ENCODE measurements at places on chromosomes 4 and X.

GRCh38 chrX:140391313-140391712 is 113.6 kb downstream of the SOX3 start:
- no peak for DNase-seq

DNA sequence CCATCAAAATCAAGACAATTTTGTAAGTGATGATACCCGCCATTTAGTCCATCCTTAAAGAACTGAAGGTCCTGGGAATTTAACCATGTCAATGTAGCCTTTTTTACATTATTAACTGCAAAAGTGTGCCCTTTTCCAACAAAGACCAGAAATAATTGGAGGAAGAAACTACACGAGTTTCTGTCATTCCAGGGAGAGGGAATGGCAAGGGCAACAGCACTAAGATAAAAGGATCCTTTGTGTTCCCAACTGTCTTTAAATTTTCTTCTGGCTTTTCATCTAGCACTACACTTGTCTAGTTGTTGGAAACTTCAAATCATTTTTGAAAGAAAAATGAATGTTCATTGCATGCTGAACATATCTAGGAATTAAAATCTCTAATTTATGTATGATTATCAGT is 286.2 kb downstream of the GALNTL6 start:
- DNase-seq: no peak

DNA sequence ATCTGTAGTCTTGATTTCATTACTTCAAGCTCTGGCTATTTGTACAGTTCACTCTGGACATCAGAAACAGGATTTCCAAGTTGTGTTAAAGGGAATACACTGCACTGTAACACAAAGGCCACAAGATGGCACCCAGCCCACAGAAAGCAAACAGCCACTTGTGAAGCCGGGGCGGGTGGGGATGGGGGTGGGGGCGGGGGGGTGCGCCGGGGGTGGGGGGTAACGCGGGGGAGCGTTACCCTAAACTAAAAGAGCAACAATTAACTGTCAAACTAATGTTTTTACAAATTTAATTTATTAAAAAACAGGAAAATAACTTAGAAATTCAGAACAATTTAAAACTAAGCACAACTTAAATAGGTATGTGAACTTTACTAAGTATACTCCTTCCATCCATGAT is 27.3 kb downstream of the PRDX4 start:
- DNase-seq: peak; percentile 76

- DNase-seq: peak; percentile 59
Measured at GRCh38 chrX:129721870-129722269, 16.9 kb upstream of the XPNPEP2 start.

DNA sequence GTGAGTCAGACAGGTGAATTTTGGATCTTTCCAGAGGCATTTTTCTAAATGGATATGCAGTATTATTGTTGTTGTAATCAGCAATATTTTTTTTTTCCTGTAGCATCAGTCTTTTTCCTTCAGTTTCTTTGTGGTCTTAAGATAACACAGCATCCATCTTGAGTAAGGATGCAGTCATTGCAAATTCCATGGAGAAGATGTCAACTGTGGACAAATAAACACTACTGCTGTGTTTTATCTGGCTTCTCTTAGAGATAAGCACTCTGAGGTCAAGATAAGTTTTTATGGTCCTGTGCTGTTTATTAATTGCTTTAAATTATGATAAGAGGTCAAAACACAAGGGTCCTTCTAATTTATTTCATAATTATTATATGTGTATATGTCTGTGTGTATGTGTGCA is 1255.7 kb downstream of the ADGRL3 start:
- no peak for DNase-seq

DNA sequence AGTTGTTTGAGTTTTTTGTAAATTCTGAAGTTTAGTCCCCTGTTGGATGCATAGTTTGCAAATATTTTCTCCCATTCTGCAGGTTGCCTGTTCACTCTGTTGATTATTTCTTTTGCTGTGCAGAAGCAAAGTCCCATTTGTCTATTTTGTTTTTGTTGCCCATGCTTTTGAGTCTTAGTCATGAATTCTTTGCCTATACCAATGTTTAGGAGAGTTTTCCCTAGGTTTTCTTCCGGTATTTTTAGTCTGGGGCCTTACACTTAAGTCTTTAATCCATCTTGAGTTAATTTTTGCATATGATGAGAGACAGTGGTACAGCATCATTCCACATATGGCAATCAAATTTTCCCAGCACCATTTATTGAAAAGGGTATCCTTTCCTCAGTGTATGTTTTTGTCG is 405.8 kb upstream of the RPS6KA3 start:
- DNase-seq: no peak

DNA sequence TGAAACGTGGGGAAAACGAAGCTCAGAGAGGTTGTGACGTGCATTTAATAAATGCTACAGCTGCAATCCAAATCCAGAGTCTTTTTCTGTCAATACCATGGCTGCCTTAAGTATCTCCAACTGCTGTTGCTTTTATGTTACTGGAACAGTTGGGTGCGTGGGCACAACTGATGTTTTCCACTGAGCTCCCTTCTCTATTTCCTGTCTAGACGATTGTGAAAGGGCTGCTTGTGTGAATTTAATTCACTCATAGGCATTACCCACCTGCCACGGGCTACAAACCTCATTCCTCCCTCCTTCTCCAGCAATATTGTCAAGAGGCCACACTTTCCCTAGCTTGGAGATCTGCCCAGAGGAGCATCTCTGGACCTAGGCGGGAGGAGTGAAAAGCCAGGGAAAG is 526.0 kb downstream of the MID1IP1 start:
- no peak for DNase-seq

- no peak for DNase-seq
Measured at GRCh38 chr4:109754093-109754857, 24.4 kb upstream of the PLA2G12A start.

- DNase-seq: no peak
Measured at GRCh38 chrX:12579311-12579710, 211.9 kb upstream of the PRPS2 start.

DNA sequence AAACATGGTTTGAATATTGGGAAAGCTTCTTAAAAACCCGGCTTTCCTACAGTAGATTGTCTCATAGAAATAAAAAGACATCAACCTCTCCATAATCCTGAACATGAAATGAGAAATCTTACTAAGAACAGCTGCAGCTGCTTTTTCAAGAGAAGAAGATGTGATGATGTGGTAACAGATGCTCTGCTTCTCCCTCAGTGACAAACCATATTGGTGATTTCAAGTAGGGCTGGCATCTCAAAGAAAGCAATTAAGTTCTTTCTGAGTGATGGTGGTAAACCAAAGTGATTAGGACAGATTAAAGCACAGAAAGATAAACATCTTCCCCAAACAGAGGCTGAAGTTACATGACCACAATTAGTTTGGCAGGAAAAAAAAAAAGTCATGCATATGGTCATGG is 1477.7 kb downstream of the RAPGEF2 start:
- no peak for DNase-seq

GRCh38 chr4:20512033-20512792 is 188.0 kb upstream of the PACRGL start:
- DNase-seq: no peak

DNA sequence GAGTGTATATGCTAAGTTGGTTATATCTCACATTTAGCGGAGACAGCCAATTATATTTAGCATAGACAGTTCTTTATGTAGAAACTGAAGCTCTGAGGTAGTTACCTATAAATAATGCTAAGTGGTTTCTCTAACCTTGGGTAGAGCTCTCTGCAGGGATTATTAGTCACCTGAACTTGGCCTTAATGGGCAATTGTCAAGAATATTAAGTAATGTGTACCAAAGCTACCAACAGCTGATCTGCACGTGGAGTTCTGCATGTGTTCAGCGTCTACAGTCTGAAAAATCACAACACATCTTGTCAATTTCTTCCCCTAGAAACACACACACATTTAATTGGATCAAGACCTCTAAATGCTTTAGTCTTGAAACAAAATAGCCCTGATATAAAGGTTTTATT is 740.6 kb upstream of the FAM241A start:
- no peak for DNase-seq

- no peak for DNase-seq
Measured at GRCh38 chrX:97504431-97504830, 620.7 kb downstream of the RPA4 start.

DNA sequence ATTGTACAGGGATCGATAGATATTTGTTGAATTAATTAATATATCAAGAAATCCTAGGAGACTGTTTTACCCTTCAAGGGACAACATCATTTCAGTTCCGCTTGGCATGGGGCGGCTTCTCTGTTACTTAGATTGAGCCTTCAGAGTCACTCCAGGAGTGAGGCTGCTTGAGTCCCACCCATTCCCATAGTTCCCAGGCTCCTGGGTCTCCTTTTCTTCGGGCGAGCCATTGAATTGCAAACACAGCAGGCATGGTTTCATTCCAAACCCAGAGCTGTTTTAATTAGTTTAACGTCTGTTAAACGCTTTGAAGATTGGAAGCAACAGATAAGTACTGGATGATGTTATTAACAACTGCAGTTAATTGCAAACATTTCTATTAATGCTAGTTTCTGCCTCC is 571 bp upstream of the EDA start:
- DNase-seq: no peak

Data from hematopoietic multipotent progenitor cell treated with erythropoietin and hydrocortisone succinate and interleukin-3 and kit ligand, for 4 days (in vitro differentiated cells).